ENCODE measurements at places on chromosomes 5 and 9.
A peak's percentile ranks its signal among the peaks of the same experiment; 100 is the strongest.

- no peak for DNase-seq
Observed at GRCh38 chr5:17374973-17375742, 122.9 kb upstream of the TAF11L2 start.

- DNase-seq: no peak
Observed at GRCh38 chr5:77953374-77953773, 177.2 kb upstream of the TBCA start.

DNA sequence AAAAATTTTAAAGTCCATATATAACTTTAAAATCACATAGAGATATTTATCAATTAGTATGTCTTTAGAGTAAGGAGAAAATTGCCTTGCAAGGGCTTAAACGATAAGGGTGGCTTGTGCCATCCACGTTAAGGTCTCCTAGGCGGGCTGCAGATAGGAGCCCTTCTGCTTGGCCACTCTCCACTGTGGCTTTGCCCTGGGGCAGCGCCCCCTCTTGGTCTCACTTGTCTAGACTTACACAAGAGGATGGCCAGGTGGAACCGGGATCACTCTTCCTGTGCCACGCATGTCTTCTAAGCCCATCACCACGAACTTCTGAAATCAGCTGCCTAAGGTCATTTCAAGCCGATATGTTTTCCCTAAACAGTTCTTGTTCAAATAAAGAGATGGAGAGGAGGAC lies 2.9 kb downstream of the FPGS start:
- no peak for DNase-seq

DNA sequence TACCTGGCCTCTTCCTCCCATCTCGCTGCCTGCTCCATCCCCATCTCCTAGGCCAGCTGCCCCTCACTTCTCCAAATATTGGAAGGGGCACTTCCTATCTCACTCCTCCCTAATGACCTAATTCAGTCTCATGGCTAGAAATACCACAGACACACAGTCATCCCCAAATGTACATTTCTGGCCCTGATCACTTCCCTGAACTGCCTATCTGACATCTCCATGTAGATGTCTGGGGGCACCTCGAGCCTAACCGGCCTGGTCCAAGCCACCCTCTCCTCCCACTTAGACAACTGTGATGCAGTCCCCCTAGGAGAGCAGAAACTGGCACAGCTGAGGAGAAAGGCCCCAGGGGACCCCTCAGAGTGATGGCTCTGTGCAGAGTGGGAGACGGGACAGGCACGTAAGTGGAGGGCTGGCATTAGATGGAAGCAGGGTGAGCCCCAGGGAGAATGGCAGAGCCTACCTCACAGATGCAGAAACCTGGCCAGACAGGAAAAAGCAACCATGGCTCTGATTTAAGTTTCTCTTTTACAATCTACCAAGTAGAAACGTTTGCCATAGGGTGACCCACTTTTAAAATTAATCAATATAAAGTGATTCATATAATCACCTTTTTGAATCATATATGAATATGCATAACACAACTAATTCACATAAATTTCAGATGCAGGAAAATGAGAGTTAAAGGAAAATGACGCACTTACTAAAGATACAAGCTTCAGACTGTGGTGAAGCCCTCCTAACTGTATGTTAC lies 22.1 kb downstream of the CAMSAP1 start:
- no peak for DNase-seq

GRCh38 chr5:75656311-75657003 lies 45.2 kb downstream of the ANKDD1B start:
- peak; percentile 38 for DNase-seq

GRCh38 chr5:10634050-10634449 lies 70.2 kb downstream of the ANKRD33B start:
- DNase-seq: no peak

DNA sequence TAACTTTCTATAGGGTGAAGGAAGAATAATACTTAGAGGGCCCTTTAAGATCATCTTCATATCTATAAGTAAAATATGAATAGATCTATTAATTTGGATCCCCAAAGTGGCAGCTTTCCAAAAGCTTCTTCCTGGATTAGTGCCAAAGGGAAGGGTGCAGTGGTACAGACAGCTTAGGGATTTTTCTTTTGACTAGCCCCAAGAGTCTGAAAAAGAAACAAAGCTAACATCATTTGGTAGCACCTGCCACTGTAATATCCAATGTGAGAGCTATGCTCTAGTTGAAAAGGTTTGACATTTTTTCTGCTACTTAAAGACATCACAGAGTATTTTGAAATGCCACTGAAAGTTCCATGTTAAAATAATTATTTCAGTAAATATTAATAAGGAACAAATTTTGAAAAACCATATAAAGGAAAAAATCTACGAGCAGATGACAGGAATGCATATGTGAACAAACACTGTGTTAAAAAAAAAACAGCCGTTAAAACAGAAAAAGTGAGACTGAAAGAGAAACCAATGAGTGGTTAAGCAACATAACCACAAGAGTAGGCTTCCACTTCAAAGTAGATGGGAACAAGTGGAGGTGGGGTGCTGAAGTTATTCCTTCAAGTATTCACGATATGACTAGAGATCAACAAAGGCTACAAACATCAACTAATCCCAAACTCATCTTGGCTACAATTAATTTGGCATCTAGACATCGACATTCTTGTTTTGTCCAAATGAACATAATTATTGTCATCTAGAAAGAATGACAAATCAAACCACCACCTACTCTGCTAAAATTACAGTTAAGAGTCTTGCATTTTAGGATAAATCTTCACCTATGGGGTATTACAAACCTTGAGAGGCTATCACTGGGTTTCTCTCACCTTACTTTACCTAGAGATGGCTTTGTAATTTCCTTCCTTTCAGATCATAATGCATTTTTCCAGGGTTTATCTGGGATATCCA lies 137.5 kb downstream of the CPLANE1 start:
- no peak for DNase-seq

DNA sequence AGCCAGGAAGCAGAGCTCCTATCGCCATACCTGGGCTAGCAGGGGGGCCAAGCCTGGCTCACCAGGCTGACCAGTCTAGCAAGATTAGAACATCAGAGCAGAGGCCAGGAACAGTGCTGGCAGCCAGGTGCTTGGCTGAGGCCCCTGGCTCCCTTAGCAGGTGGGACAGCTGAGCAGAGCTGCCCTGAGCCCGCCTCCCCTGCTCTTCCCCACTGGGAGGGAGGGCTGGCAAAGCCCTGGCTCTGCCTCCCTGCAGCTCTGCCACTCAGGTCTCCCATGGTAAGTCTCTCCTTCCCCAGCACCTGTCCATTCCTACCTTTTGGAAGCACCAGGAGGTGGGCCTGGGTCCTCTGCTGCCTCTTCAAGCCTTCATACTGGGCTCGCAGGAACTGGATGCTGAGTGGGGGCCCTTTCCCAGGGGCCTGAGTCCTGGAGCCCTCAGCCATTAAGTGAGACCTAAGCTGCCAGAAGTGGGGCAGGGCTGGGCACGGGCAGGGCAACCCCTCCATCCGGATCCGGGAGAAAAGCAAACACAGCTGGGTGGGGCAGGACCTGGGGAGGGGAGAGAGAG lies 803 bp downstream of the C9orf152 start:
- peak; percentile 88 for DNase-seq

DNA sequence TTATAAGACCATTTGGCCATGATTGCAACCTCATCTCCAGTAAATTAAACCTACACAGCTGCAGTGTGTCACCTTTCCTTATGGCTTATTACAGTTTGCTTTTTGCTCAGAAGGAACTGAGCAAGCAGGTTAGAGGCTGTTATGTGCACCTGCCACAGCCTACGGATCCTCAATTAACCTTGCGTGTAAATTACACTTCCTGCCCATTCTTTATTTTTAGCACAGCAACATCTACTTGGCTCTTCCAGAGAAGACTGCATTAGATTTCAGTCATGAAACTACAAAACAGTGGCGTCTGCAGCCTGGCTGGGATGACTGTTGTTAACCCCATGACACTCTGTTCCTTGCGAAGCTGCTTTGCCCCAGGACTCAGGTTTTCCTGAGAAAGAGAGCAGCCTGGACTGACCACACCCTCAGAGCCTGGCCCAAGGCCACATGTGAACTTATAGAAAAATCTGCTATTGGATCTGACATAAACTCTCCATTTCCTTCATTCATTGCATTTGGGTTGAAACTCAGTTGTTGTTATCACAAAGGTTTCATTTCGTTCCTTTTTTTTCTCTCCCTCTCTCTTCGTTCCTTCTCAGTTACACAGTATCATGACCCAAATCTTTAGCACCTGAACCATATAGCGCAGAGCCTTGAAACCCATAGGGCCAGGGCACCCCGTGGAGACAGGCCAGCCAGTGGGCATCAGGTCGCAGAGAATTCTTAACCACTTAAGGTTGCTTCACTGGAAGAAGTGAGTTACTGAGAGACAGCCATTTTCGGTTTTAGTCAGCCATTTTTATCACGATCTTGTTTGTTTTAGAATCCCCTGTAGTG lies 138.6 kb downstream of the PALM2AKAP2 start:
- peak; percentile 83 for DNase-seq

DNA sequence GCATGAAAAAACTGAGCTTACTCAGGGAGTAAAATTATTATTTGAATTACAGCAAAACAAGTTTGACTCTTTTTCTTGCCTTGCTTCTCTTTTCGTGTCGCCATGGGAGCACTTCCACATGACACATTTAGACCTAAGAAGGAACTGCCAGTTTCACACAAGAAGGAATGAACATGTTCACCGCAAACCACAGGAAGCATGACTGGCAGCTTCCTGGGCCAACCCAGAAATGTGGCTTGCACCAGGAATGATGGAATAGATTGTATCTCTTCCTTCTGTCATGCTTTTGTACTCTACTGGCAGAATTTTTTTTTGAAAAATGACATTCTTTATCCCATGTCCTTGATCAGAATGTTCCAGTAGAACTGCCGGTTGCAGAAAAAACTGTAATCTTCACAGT lies 32.9 kb upstream of the MAN2A1 start:
- no peak for DNase-seq

DNA sequence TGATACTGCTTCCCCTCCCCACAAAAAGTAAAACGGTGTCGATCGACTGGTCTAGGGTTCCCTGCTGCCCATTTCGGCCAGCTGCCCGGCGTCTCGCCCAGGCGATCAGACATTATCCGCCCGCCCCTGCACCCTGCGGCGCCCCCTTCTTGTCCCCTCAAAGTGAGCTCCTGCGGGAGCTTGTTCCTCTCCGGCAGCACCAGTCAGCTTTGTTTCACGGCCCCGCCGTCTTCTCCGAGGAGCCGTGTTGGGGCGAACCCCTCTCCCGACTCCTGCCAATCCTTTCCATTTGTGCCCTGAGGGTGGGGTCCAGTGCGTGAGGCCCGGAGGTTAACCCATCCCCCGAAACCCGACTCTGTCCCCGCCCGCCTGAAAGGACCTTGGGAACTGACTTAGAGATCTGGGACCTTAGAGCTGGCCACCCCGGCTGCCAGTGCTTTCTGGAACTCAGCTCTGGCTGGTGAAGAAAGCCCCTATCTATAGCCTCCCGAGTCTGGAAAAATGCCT lies 518 bp downstream of the UBE2B start:
- DNase-seq: no peak

DNA sequence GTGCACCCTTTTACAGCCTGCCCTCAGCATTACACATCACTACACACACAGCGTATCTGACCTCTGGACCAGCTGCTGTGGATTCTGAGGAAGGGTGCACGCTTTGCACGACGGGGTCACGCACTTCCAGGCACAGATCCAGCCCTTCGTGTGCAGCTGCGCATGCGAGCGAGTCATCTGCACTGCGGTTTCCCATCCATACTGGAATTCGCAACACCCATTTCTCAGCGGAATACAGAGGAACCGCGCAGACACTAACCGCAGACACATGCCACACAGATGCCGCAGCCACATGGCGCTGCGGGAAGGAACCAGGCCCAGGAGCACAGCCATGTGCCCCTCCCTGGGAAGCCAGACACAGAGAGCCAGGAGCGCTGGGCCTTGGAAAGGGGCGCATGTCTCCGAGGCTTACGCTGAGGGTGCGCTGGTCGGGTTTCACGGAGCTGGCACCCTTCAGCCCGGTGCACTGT lies 43.5 kb downstream of the PNPLA7 start:
- no peak for DNase-seq

All from NCI-H2029 treated with DMSO at 0.1 percent for 48 hours (cell line).